Activated CD8-positive, alpha-beta memory T cell treated with anti-CD3 and anti-CD28 coated beads for 1 hour (primary cell): ENCODE measurements at places on chromosomes 2 and 18.

GRCh38 chr2:150119819-150120218, 367.6 kb downstream of the RND3 start:
- DNase-seq = no peak

- no peak for DNase-seq
Observed at GRCh38 chr2:190695739-190696138, 46.9 kb downstream of the NAB1 start.

GRCh38 chr18:34097312-34097711, 127.4 kb downstream of the NOL4 start:
- DNase-seq = no peak

- peak; percentile 49 for DNase-seq
Observed at GRCh38 chr2:219308142-219309101, 779 bp downstream of the PTPRN start.
